ENCODE measurements at places on chromosomes 1 and 21.
A peak's percentile ranks its signal among the peaks of the same experiment; 100 is the strongest.

- DNase-seq: no peak
Measured at GRCh38 chr1:832136-832535, 91.6 kb upstream of the SAMD11 start.

GRCh38 chr1:99992760-99993467 is 23.1 kb downstream of the SLC35A3 start:
- DNase-seq: no peak

GRCh38 chr1:84286071-84286470 is 15.4 kb upstream of the SAMD13 start:
- no peak for DNase-seq

DNA sequence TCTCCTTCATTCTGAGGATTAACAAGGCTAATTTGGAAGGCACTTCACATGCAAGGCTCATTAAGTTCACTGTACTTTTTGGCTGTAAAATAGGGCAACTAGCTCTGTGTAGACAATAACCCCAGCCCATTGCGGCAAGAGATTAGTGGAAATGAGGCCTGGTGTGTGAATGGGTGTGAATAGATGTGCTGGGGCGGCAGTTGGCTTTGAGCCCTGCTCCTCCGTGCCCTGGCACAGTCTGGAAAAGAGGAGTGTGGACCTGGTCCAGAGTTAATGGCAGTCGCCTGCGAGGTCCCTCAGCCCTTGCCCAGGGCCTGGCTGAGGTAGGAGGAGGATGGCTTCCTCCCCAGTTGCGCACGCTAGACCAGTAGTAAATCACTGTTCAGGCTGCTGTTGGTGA is 4.8 kb downstream of the KISS1 start:
- DNase-seq: no peak

DNA sequence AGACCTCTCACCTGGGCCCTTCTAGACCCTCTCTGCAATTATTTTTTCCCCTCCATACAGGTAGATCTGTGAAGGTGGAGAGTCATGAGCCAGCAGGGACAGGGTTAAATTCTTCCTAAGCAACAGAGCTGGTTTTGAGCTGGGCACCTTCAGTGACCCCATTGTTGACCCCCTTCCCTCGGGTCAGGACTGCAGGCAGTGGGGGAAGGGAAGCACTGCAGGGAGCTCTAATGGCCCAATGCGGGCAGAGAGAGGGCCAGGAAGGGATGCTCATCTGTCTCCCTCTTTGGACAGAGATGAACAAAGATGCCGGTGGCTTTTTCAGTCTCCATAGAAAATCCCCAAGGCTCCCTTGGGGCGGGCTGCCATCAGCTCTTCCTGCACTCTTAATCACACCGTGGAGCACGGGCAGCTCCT is 21.4 kb downstream of the SOX13 start:
- no peak for DNase-seq

DNA sequence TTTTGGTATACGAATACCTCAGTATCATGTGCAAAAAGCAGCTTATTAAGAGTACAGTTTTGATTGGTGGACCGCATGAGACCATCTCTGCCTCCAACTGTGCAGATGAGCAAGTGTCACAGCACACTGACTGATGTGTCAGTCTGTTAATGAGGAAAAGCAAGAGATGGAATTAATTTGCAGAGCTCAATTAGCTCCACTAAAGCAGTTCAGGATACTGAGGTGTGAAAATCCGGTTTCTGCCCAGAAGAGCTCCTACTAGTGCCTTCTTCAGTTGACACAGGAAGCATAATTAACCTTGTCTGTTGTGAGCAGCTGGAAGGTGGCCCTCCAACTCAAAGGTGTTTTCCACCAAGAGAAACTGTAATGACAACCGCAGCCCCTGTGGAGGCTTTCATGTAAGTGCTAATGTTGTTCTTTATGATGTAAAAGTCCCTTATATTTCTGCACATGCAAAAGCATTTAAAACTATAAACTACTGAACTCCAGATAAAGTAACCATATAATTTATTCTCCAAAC is 44.3 kb downstream of the PCNX2 start:
- DNase-seq: no peak

GRCh38 chr1:42231253-42231652 is 66.7 kb upstream of the GUCA2A start:
- no peak for DNase-seq

DNA sequence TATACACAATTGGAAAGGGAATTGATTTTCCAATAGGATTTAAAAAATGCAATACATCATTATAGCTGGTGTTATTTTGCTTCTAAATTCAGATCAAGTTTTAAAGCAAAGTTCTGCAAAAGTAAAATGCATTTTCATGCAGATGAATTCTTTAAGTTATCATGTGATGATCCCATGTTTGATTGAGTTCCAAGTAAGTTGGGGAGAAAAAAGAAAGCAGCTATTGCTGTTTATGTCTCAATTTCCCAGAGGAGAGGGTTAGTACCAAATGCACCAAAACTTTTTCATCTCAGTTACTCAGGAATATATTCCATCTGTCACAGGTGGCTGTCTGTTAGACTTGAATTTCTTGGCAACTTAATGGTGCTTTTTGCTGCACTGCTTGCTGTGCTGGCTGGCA is 29.7 kb downstream of the HSPA13 start:
- no peak for DNase-seq

- DNase-seq: no peak
Measured at GRCh38 chr1:115133440-115133839, 44.1 kb upstream of the TSPAN2 start.

DNA sequence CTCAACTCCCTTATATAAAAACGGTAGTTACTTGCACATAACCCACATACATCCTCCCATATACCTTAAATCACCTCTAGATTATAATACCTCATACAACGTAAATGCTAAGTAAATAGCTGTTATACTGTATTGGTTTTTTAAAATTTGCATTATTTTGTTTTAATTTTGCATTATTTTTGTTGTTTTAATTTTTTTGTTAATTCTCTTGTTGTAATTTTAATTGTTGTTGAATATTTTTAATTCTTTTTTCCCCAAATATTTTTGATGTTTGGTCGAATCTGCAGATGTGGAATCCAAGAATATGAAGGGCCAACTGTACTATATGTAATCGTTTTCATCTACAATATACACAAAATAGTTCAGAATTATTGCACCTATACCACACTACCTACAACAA is 23.5 kb upstream of the ACTA1 start:
- no peak for DNase-seq

DNA sequence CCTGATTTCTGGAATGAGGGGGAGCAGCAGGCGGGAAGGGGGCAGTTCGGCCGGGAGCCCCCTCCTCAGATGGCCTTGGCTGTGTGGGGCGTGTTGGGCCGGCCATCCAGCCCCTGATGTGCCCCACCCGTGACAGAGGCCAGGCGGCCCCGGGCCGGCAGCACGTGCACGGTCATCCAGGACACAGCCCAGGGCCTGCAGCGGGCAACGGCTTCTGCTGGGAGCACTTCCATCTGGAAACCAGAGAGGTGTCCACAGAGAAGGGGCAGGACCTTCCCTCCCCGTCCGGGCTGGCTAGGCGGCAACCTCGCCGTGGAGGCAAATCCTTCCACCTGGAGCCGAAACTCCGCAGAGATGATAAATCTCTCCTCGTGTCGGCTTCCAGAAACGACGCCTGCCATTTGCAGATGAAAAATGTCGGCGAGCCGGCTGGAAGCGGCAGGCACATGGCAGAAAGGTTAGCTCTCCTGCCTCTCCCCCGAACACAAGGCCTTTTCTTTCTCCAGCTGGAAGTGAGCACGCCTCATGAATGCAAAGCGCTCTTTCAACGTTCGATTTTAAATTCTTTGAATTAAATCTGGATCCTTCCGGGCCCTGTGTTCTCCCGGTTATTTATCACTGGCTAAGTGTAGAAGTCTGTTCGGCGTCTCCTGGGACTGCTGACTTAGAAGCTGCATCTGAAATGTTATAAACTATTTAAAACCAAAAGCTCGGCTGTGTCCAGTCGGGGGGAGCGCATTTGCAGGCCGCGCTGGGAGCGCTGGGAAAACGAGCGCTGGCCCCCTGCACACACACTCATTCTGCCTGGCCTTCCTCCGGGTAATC is 9.4 kb upstream of the ACTRT2 start:
- no peak for DNase-seq

DNA sequence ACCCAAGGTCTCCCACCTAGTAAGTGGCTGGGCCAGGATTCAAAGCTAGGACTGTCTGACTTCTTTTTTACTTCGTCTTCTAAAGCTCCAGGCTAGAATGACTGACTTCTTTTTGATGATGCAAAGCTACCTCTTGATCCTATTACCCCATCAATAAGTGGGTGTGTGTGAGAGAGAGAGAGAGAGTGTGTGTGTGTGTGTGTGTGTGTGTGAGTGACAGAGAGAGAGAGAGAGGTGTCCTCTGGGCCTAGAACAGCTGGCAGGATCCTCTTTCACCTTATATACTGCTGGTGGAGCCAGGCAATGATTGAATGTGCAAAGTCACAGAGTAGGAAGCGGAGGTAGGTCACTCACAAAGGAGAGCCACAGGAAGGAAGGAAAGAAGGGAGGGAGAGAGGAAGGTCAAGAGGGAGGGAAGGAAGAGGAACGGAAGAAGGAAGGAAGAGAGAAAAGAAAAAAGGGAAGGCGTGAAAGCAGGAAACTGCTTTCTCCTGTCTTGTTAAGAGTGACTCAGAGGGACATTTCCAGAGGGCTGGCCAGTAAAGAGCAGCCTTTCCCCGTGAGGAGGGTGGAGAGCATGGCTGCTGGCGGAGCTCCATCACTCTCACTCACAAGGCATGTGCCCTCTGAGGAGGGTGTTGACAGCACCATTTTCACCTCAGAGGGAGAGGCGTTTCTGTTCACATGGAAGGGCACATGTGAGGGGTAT is 68.9 kb downstream of the CDC7 start:
- DNase-seq: no peak

DNA sequence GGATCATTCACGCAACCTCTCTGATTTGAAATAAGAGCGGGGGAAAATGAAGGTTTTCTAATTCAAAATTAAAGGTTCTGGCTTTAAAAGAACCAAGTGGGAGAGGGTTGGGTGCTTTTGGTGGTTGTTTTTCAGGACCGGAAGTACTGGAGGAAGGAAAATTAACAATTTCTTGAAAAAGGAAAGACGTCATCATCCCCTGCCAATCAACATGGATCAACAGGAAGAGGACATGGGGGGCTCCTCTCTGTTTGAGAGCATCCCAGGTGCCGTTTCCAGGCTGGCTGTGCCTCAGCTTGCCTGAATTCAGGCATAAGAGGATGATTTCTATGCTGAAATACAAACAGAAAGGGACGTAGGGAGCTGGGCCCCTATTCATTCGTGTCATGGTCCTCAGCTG is 21.6 kb upstream of the NID1 start:
- DNase-seq: no peak

GRCh38 chr1:25978403-25978802 is 19.5 kb downstream of the PAFAH2 start:
- no peak for DNase-seq

DNA sequence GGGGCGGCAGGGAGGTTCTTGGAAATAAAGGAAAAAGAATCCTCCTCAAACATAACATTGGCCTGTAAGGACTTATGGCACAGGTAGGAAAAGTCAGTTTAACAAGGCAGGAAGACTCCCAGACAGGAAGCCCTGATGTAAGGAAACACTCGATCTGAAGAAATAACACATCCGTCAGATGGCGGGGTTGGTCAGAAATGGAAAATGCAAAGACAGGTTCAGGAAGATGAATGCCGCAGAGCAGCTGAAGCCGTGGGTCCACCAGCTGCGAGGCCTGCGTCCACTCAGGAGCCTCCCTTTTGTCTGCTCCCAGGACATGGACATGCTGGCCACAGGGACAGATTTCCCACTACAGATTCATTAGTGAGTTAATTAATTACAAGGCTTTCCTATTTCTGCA is 3.8 kb downstream of the RSPH1 start:
- no peak for DNase-seq

DNA sequence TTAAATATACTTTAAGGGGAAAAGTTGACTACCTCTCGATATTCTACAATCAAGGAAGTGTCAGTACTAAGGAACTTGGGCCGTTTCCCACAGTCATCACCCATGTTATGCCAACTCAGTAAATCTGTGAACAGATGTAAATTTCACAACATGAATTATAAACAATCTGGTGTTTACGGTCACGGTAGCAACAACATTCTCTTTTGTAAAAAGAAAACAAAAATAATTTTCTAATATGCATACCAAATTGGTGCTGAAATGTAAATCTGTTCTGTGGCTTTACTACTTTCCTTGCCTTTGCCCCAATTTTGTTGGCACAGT is 1.2 kb downstream of the SH3GLB1 start:
- DNase-seq: peak; percentile 23

DNA sequence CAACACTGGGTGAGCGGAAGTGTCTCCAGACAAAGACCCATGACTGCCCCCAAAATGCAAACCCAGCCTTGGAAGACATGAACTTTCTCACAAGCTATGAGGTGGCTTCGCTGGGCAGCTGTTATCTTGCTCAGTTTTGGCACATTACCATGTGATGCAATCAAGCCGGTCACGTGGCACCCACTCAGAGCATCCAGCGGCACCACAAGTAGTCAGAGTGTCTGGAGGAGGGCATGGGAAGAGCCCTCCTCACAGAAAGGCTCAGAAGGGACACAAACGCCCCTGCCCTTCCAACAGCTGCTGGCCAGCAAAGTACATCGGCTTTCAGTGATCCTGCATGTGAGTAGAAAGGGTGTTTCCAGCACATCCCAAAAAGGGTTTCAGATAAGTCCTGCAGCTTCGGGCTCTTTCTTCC is 145.5 kb upstream of the IRF2BP2 start:
- DNase-seq: no peak

- DNase-seq: no peak
Measured at GRCh38 chr1:17197696-17198095, 7.2 kb upstream of the PADI1 start.

GRCh38 chr1:17851056-17851455 is 95.9 kb downstream of the ACTL8 start:
- DNase-seq: no peak

GRCh38 chr1:226565476-226565875 is 16.9 kb downstream of the STUM start:
- DNase-seq: no peak

- no peak for DNase-seq
Measured at GRCh38 chr1:32181563-32181962, 2.1 kb downstream of the TXLNA start.

DNA sequence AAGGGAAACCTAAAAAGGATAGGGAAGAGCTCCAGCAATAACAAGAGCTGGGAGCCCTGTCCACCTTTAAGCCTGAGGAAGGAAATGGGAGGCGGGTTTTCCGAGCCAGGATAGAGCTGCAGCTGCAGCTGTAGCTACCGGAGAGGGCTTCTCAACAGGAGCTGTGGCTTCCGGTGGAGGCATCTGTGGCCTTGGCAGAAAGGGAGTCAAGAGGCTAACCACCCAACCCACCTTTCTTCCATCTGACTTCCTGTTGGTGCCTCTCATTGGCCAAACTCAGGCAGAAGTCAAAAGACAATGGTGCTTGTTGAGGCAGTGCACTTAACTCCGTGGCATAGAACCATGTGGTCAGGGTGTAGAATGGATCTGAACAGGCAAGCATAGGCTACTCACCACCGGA is 313.1 kb upstream of the DAB1 start:
- no peak for DNase-seq

DNA sequence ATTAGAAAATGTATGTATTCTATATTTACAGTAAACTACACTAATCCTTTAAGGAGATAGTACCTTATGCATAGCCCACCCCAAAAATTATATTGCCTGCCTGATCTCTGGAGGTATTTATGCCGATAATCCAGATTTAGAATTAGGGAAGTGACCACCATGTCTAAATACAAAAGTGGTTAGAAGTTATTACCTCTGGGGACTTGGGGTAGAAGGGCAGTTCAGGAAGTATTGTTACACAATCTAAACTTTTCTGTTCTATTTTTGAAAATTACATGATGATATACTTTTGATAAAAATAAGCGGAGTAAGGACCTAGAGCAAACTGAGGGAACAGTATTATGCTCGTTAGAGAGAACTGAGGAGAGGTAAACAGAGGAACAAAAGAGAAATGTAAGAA is 90.5 kb upstream of the ZP4 start:
- no peak for DNase-seq

GRCh38 chr1:234272656-234273312 is 100.5 kb upstream of the COA6 start:
- no peak for DNase-seq

Measured in CD4-positive, CD25-positive, alpha-beta regulatory T cell (primary cell).